ENCODE measurements at places on chromosomes 7 and 10. TPM values are rescaled to one million over a fixed set of nuclear protein-coding genes. Genes with fewer than 3 reads are reported as not detected.

- no peak for DNase-seq
Observed at GRCh38 chr10:22317076-22317370, 835 bp downstream of the COMMD3 start.

DNA sequence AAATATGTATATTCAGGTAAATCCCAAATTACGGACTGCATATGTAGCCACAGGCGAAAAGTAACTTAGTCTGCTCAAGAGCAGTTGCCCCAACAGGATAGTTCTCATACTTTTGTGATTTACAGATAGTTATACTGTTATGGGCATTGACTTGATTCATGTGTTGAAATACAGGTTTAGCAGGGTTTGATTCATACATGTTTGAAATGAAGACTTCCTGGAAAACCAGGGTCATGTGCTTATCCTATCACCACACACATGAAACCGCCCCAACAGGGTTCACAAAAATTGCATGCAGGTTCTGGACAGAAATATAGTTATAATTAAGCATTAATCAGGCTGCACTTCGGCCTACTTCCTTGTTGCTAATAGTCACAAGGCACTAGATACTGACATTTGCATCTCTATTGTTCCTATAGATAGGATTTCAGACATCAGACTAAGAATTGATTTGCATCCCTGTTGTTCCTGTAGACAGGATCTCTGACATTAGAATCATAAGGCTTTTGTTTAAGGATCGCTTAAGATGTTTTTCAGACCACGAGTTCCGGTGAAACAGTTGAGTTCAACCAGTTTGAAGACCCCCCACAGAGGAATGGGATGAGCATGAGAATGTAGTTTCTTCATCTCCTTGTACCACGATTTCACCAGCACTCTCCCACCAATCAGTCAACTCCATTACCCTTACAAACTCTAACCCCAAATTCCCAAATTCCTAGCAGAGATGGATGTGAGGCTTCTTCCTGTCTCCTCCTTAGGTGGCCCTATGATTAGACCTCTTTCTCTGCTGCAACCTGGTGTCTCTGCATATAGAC lies 2.0 kb upstream of the ZNF398 start:
- DNase-seq = no peak

DNA sequence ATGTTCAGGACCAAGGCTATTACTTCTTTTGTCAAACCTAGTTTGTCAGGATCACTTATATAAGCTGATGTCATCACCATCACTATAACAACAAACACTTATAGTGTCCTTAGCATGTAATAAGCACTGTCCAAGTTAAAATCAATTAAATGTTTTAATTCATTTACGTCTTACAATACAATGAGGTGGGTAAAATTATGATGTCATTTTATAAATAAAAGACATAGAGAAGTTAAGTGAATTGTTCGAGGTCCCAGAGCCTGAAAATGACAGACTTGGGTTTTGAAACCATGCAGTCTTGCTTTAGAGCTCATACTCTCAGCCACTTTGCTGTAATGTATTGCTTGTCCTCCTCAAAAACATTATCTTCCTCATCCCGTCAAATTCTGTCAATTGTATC lies 48.3 kb downstream of the SLC13A1 start:
- no peak for DNase-seq

- DNase-seq = no peak
Observed at GRCh38 chr10:45063591-45064231, 63.0 kb downstream of the ZNF22 start.

ZNF365 gene
- 2.6 TPM for total RNA-seq

DEPP1 gene
- total RNA-seq = 31.7 TPM

GRCh38 chr10:103645141-103646054 lies 151.9 kb downstream of the NEURL1 start:
- no peak for DNase-seq

ACTL6B gene
- total RNA-seq = not detected

DNA sequence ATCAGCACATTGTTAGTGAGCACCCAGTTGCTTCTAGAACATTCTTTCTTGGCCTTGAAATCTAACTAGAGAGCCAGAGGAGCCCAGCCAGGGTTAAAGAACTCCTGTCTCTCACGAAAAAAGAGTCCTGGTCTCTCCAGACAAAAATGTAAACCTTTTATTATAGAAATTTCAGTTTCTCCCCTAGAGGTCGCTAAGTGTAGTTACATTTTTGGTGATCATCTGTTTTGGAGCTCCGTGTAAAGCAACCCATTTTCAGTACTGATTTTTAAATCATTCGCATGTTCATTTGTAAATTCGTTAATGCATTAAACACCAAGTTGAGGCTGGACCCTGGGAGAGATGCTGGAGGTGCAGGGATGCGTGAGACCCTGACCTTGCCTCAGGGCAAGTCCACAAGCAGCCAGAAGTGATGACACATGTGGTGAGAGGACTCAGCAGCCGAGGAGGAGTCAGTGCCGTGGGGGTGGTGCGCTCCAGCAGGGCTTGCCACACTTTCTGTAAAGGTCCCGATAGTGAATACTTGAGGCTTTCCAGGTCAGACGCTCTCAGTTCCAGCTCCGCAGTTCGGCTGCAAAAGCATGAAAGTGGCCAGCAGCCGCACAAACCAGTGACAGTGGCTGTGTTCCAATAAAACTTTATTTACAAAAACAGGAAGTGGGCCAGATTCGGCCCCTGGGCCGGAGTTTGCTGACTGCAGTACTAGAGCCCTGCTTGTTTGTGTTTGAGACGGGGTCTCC lies 578.6 kb upstream of the FOXK1 start:
- DNase-seq = peak; percentile 57

DNA sequence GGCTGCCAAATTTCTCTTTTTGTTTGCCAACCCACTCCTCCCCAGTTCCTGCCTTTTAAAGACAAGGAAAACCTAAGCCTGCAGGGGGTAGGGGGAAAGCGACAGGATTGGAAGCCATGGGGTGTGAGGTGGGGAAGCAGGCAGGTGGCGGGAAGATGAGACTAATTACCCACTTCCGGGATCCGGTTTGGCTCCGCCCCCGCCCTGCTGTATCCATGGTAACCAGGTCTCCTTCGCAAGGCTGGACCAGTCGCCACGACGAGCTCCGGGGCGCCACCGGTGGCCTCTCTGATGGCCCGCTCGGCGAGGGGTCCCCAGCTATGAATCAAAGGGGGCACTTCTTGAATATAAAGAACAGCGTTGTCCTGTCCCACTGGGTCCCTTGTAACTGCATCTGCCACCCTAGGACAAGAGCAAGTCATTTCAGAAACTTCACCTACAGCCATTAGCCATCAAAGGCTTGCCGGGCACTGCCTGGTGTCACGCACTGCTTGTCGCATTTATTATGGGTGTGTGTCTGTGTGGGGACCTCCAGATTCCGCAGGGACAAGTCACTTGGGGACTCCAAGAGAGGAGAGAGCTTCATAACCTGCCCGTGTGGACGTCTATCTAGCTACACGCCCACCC lies 55.4 kb upstream of the LMTK2 start:
- DNase-seq = no peak

Data from H4 (cell line).